ENCODE measurements at places on chromosomes 7 and 10.

DNA sequence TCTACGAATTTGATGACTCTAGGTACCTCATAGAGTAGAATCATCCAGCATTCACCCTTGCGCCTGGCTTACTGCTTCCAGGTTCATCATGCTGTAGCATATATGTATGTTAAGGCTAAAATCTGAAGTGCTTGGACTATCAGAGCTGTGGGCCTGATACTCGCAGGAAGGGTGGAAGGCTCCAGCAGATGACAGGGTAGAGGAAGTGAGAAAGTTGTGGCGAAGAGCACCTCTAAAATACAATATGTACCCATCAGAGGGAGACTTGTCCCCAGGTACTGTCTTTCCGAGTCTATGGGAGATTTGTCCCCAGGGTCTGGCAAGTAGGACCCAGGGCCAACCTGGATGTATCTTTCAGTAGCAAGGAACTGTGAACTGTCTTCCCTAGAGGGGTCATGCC lies 48.1 kb upstream of the PLEKHA1 start:
- DNase-seq, result no peak

GRCh38 chr10:49412571-49412970 lies 16.7 kb upstream of the DRGX start:
- DNase-seq, result no peak

GRCh38 chr10:100357059-100357858 lies 10.2 kb downstream of the SCD start:
- no peak for DNase-seq

DNA sequence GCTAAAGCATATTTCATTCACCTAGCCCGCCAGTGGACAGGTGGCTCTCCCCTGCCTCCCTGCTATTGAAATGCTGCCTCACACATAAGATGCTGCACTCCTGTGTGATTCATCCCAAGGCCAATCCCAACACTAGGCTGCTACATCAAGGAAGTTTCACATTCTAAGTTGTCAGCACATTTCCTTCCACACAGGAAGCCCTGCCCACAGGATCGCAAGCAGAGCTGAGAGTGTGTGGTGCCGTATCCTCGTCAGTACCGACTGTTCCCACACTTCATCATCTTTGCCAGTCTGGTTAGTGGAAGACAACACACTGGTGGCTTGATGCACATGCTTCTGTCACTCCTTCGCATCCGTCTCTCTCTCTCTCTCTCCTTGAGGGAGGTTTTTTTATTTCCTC lies 194.3 kb upstream of the PPP2R2D start:
- DNase-seq, result no peak

DNA sequence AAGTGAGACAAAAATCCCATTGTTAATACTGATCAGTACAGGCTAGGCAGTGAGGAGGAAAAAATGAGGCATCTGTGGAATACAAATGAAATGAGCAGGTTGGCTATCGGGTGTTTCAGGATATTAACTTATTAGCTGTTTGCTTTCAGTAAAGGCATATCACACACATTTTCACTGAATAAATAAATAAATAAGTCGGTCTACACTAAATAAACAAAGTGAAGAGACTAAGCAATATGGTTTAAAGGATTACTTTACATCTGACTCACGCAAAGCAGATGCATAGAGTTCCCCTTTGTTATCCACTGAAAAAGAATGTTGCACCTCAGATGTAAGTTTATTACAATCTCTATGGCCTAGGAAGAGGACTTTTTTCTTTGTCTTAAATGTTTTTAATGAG lies 6.3 kb upstream of the SEMA3A start:
- no peak for DNase-seq

GRCh38 chr10:59082249-59082648 lies 94.2 kb upstream of the PHYHIPL start:
- DNase-seq, result no peak

- no peak for DNase-seq
Measured at GRCh38 chr10:80171248-80171660, 34.1 kb downstream of the ANXA11 start.

GRCh38 chr10:132444877-132445351 lies 47.9 kb downstream of the PWWP2B start:
- no peak for DNase-seq

- DNase-seq, result no peak
Measured at GRCh38 chr10:123455861-123456260, 210.3 kb upstream of the GPR26 start.

- no peak for DNase-seq
Measured at GRCh38 chr10:57303566-57303965, 942.5 kb upstream of the ZWINT start.

DNA sequence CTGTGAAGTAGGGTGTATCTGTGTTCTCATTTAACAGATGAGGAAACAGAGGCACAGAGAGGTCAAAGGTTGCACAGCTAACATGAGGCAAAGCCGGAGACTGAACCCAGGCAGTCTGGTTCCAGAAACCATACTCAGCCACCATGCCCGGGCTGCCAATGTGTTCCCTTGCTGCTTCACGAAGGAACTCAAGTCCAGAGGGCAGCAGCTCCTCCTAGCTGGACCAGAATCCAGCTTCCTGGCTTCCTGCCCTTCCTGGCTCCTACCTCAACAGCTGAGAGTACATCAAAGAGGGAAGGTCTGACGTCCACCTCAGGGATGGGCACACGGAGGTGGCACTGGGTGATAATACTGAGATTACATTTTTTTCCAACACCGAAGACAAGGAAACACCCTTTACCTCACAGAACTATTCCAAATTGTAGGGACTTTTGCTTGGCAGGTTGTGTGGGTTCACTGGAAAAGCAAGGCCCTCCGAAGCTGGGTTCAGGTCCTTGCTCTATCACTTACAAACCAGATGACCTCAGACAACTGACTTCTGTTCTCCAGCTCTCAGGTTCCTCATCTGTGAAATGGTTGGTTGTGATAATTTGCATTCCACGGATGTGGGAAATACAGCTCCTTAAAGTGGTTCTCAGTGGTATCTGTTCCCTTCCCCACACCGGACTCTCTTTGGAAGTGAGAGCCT lies 154.1 kb upstream of the ZMIZ1 start:
- DNase-seq, result no peak

DNA sequence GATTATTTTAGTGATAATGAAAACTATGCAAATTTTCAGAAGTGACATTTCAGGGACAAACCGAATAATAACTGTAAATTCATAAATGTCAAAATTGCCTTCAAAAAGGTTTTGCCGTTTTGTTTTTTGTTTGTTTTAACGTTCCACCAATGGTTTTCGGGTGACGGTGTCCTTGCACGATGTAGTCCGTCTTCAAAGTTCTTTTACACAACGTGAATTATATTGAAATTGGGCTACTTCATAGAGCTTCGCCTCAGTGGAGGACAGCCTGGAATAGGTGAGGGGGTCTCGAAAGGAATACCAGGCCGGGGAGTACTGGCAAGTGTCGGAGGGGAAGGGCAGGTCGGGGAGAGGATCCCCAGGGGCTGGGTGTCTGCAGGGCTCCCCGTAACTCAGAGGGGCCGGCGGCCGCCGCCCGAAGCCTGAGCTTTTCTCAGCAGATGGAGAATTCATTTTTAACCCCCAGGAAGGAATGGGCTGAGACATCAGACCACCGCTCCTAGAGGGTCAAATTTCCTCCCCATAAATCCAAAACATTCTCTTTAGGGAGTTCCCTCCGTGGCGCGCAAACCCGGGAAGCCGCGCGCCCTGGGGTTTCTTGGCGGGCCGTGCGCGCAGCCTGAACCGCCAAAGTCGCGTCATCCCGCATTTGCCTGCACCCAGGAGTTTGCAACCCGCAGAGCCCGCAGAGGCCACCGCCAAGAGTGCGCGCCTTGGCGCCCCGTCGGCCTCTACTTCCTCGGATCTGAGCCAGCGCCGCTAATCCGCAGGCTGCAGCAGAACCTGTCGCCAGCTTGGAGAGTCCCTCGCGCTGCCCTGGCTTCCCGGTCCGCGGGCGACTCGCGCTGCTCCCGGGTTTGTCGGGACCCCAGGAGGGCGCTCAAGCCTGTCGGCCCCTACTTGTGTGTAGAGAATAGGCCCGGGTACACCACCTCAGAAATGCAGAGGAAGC lies 17.3 kb upstream of the EVX1 start:
- DNase-seq, result no peak

DNA sequence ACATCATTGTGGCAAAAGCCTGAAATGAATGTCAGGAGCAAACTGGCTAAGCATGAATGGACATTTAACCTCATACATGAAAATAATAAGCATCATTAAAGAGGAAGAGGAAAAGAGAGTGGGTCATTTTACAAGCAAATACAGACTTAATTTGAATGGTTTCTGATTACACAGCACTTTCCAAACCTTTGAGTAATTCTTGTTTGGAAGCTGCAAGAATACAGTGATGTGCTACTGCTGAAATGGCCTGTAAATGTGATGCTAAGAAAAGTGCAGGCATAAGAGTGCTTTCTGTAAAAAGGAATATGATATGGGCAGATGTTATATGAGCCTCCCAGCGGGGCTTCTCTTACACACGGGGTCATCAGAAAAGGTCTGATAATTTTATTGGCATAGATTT lies 30.2 kb downstream of the TAS2R16 start:
- DNase-seq, result peak; percentile 71

DNA sequence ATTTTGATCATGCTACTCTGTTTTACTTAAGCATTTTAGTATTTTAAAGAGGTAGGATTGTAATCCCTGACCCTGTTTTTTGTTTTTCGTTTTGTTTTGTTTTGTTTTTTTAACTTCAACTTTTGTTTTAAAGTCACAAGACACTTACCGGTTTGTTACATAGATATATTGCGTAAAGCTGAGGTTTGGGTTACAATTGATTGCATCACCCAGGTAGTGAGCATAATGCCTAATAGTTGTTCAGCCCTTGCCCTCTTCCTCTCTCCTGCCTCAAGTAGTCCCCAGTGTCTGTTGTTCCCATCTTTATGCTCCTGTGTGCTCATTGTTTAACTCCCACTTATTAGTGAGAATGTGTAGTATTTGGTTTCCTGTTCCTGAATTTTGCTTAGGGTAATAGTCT lies 93.1 kb upstream of the TEX47 start:
- DNase-seq, result no peak

DNA sequence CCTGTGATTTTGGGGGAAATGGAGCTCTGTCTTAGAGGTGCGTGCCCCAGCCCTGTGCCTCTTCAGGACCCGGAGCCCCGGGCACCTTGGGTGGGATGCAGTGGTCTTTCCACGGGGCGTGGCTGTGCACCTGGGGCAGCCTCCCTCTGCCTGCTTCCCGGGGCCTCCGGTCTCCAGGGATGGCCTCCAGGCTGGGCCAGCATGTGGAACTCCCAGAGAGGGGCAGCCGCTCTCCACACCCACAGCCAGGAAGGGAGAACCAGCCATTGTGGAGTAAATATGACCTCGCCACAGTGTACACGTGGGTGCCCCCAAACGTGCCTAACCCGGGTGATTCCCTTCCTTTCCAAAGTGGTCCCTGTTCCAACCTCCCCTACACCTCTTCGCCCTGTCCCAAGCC lies 52.6 kb downstream of the JAKMIP3 start:
- no peak for DNase-seq

All from NCI-H524 treated with DMSO at 0.1 percent for 48 hours (cell line).